ENCODE measurements at places on chromosomes 6 and 20.
A peak's percentile ranks its signal among the peaks of the same experiment; 100 is the strongest.

- no peak for DNase-seq
These were observed 44.1 kb downstream of the NEDD9 start for GRCh38 chr6:11188161-11188915.

GRCh38 chr6:148935705-148936435, 189.0 kb downstream of the UST start:
- DNase-seq, result no peak

DNA sequence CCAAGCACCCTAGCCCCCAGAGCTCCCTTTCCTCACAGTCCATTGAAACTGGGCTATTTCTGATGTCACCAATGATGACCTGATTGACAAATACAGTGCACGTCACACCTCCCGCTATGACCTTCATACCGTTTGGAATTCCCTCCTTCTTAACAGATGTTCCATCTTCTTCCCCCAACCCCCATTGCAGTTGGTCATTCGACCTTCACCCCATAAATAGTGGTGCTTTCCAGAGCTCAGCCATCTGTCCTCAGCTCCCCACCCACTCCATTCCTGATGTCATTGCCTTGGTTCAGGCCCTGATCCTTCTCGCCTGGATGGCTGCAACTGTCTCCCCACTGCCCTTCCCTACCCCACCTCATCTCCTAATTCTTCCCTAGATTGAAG, 198.5 kb downstream of the SOD2 start:
- no peak for DNase-seq

DNA sequence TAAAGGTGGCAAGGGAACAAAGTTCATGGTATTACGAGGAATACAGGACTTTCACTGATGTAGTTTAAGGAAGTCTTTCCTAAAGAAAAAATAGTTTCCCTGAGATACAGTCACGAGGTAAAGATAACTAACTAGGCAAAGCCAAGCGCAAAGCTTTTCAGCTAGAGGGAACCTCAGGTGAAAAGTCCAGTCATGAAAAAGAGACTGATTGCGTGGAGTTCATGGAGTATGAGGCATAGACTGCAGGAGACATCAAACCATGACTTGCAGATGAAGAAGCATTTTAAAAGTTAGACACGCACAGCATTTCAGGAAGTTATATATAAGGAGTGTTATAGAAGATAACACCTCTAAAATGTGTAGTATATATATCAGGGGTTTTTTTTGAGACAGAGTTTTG, 205.6 kb upstream of the ZNF184 start:
- no peak for DNase-seq

- no peak for DNase-seq
These were observed 539.2 kb downstream of the MEI4 start for GRCh38 chr6:78192057-78192456.

GRCh38 chr6:152975204-152975915, 7.5 kb downstream of the FBXO5 start:
- DNase-seq, result no peak

DNA sequence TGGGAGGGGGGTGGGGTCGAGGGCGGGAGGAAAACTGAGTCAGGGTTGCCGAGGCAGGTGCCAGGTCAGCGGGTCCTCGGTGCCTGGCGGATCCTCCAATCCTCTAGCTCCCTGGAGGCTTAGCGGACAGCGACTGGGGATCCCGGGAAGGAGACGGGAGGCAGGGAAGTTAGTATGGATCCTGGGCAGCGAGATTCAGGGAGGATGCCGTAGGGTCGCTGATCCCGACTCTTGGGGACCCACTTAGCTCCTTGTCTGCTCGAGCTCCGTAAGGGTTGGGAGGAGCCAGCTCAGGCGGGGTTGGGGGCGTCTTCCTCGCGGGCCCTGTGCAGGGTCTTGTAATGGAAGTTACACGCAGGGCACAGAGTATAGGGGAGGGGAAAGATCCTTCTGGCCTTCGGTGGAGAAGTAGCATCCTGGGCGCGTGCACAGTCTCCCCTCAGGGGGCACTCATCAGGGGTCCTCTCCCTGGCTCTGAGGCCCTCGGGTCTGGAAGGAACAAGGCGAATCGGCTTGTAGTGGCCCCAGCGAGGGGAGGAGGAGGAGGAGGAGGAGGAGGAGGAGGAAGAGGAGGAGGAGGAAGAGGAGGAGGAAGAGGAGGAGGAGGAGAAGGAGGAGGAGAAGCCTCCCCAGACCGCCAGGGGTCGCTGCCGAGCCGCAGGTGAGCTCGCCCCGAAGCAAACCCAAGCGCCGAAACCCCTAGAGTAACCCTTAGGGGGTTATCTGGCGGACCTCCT, 6.4 kb upstream of the SLC12A5 start:
- DNase-seq, result no peak

GRCh38 chr6:79868098-79868722, 79.1 kb downstream of the ELOVL4 start:
- peak; percentile 42 for DNase-seq
